ENCODE measurements at places on chromosomes 1 and 21. TPM values are rescaled to one million over a fixed set of nuclear protein-coding genes. Genes with fewer than 3 reads are reported as not detected.

DNA sequence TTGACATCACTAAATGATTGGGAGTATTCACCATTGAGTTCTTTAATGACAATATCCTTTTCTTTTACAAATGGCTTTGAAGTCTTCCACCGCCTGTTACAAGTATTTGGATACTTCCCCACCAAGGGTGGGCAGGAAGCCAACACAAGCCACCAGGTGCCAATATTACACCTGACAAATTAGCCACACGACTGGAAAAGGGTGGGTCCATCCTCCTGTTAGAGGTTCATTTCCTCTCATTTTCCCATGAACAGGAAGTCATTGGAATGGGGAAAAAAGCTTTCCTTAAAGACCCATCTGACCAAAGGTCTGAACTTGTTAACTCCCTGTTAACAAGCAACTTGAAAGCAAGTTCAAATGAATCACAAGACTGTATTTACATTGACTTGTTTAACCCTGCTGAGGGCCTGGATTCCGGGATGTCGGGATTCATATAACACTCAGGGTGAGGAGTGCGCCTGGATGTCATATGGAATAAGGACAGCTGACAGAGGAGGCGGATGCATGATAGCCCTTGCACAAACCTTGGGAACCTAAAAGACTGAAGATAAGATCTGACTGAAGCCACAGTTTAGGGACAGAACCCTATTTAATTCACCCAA, 40.5 kb upstream of the PROX1 start:
- no peak for DNase-seq

GRCh38 chr1:206563367-206564207, 48.7 kb downstream of the EIF2D start:
- DNase-seq, result no peak

Gene IGSF9
- polyA plus RNA-seq, result not detected

DNA sequence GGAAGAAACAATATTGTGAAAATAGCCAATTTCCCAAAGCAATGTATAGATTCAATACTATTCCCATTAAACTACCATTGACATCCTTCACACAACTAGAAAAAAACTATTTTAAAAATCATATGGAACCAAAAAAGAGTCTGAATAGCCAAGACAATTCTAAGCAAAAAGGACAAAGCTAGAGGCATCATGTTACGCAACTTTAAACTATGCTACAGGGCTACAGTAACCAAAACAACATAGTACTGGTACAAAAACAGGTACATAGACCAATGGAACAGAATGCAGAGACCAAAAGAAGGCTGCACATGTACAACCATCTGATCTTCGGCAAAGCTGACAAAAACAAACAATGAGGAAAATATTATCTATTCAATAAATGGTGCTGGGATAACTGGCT, 233.3 kb upstream of the TMPRSS15 start:
- DNase-seq, result no peak

DNA sequence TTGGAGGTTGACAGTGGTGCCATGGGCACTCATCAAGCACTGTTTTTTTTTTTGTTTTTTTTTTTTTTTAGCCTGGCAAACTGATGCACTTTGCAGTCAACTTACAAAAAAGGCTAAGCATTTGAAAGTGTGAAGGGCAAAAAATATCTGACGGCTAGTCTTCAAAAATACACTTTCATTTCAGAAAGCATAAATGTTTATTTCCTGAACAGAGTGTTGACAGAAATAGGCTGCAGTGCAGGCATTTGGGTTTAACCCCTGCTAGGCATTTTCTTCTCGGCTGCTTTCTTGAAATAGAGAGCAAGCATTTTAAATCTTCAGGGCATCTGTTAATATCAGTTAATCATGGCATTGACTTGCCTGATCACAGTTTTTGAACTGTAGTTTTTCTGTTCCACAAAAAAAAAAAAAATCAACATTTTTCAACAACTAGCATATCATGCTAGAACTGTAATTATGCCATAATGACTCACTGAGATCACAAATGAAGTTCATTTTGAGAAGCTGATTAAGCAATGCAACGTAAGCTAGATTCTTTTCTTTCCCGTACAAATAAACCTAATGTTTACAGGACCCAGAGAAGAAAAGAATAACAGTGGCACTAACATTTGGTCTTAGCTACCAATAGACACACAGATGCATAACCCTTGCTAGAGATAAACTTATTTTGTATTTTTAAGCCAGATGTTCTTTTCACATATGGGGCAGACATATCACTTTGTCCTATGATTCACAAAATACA, 100.4 kb upstream of the USH2A start:
- DNase-seq, result no peak

Gene CATSPERE
- 0.11 TPM for polyA plus RNA-seq

GRCh38 chr1:228267962-228268880, 60.4 kb downstream of the OBSCN start:
- DNase-seq, result no peak

Gene UBE2U
- polyA plus RNA-seq, result not detected

DNA sequence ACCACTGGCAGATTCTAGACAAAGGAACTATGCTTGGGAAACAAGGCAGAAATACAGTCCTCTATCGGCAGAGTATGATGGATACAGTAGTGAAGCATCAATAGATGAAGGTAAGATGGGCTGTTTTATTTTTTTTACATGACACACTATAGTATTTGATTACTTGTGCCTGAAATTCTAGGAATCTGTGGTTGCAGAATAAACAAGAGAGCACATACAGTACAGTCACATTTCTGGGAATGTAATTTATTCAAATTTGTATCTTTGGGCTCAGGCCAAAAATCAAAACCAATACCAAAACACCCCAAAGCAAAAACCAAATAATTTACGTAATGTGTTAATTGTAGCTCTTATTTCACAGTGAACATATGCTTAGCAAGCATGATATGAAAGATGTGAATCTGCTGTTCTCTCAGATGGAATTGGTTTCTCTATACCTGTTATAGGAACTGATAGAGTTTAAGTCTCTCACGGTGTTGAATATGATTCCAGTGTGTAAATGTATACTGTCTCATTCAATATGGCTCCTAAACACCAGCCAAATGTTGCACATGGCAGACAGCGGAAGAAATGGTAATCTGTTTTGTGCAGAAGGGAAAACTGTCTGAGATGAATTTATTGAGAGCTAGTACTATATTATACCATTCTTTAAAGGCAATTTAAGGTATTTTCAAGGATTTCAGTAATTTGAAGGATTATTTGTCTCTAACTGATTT, 83.3 kb downstream of the SYT14 start:
- no peak for DNase-seq

Gene GBP5
- polyA plus RNA-seq, result 90.8 TPM

Gene RBM11
- not detected for polyA plus RNA-seq

GRCh38 chr1:67750691-67751054, 65.7 kb downstream of the GADD45A start:
- no peak for DNase-seq

- no peak for DNase-seq
These were observed 365.1 kb upstream of the VAMP3 start for GRCh38 chr1:7405844-7406500.

GRCh38 chr1:5010656-5011055, 356.2 kb downstream of the AJAP1 start:
- no peak for DNase-seq

GRCh38 chr1:145777357-145778145, 46.3 kb downstream of the RNF115 start:
- no peak for DNase-seq

DNA sequence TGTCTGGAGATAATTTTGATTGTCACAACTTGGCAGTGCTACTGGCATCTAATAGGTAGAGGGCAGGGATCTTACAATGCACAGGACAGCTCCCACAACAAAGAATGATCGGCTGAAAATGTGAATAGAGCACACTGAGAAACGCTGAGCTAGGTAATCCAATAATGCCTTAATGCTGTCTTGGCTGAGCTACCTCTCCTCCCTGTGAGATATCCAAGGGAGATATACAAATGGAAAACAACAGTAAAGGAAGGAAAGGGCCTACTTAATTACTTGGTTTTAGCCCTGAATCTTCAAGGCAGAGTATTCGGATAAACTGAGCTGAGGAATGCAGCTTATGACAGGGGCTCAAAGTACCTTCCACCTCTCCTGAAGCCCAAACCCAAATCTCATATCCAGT, 2.9 kb downstream of the DNASE2B start:
- DNase-seq, result no peak

GRCh38 chr1:11526071-11526895, 47.3 kb downstream of the DISP3 start:
- no peak for DNase-seq

GRCh38 chr1:111707906-111708305, 31.3 kb downstream of the INKA2 start:
- DNase-seq, result no peak

- DNase-seq, result no peak
These were observed 709.4 kb downstream of the MATN1 start for GRCh38 chr1:30014031-30014430.

Gene KRTAP10-1
- polyA plus RNA-seq, result not detected

- DNase-seq, result no peak
These were observed 8.3 kb upstream of the C8B start for GRCh38 chr1:56973923-56974742.

DNA sequence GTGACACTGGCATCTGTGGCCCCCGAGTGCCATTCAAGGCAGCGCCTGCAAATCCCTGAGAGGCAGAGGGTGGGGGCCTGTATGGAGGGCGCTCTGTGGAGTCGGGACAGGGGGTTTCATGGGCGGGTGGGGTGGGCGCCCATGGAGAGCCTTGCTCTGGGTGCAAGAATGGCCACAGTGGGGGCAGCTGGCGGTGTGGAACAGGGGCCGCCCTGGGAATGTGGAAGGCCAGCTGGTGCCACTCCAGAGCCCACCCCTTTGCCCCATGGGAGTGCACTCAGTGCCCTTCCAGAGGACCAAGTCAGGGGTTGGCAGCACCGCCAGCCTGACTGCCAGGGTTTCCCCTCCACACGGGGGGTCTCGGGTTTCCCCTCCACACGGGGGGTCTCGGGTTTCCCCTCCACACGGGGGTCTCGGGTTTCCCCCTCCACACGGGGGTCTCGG, 55.0 kb upstream of the TRAPPC10 start:
- DNase-seq, result no peak

DNA sequence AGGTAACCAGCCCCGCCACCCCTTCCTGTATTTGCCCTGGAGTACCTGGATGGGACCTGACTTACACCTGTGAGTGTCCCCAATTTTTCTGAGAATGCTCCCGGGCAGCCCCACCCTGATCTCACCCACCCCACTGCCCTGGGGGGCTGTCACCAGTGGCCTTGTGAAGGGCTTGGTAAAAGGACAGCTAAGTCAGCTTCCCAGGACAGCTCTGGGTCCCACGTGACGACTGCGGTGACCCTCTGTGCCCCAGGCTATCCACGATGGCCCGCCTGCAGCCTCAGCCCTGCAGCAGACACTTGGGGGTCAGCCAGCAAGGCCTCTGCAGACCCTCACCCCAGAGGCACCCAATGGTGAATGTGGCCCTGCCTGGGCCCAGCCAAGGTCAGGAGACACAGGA, 5.6 kb downstream of the SRM start:
- DNase-seq, result no peak

Gene RASAL2
- not detected for polyA plus RNA-seq

GRCh38 chr1:67171574-67171955, 5.3 kb downstream of the IL23R start:
- DNase-seq, result no peak

GRCh38 chr1:63466759-63467158, 56.3 kb downstream of the ITGB3BP start:
- no peak for DNase-seq

DNA sequence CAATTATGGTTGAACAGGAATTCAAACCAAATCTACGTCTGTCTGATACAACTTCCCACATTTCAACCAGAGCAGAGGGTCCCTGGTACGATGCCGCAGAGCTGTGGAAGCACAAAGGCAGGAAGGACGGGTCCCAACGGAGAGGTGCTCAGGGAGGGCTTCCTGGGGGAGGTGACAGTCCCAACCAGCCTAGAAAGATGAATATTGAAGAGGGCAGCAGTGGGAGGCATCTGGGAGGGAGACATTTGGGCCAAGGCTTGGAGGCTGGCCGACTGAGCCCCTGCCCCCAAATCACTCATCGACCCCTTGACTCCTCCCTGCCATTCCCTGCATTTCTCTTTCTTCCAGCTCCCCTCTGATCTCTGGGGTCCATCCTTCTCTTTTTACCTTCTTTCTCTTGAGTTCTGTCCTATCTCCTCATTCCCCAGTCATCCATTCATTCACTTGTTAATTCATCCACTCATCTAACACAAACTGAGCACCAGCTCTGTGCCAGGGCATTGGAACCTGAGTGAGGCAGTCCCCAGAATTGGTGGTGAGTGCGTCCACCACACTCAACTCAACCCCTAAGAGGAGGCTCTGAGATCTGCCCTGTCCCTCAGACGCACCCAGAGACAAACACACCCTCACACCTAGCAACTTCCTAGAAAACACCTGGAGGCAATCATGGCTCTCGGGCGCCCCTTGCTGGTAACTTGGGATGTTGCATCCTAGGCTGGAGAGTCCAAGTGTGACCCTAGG, 13.2 kb upstream of the CELA3B start:
- DNase-seq, result peak; percentile 57

Gene FABP3
- not detected for polyA plus RNA-seq

- no peak for DNase-seq
These were observed 5.2 kb downstream of the RGL1 start for GRCh38 chr1:183810121-183810520.

Gene MATN1
- polyA plus RNA-seq, result not detected

GRCh38 chr1:222240536-222241181, 307.2 kb downstream of the HHIPL2 start:
- no peak for DNase-seq

DNA sequence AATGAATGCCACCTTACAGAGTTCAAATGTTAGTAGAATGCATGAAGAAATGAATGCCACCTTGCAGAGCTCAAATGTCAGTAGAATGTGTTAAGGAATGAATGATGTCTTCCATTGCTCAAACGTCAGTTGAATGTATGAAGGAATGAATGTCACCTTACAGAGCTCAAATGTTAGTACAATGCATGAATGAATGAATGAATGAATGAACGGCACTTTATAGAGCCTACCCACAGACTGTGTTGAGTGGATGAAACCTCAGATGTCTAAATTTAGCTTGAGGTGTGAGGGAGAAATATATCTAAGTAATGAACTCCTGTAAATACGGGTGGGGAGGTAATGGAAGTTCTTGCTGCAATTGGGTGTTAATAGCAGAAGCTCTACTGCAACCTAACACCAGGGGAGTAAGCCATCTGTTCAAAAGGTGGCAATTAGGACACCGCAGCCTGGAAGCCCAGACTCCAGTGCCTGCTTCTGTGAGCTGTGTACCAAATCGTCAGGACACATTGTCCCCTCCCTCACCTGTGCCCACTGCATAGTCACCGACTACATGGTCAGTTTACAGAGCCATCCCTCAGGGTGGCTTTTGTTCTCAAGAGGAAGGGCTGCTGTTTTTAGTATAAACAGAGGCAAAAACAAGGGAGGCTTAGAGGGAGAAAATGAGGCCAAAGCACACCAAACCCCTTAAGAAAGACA, 26.7 kb downstream of the SUSD4 start:
- DNase-seq, result no peak

Gene PGD
- 43.9 TPM for polyA plus RNA-seq
